Chondrocyte (in vitro differentiated cells): ENCODE measurements at places on chromosomes 7 and 10.
A peak's percentile ranks its signal among the peaks of the same experiment; 100 is the strongest.

DNA sequence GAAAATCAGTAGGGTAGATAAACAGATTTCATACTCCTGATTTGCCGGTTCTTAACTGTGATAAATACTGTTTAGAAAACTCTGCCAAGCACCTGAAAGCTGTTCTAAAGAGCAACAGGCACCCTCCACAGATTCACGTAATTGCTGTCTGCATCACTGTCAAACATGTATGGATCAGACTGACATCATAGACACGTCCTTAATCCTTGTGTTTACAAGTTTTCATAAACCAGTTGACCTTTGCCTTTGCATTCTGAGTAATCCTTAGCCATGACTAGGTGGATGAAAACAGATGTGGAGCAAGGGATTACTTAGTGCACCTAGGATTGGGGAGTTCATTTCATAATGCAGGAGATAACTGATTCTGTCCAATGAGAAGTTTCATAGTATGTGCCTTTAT, 41.6 kb downstream of the SLC39A12 start:
- no peak for DNase-seq

DNA sequence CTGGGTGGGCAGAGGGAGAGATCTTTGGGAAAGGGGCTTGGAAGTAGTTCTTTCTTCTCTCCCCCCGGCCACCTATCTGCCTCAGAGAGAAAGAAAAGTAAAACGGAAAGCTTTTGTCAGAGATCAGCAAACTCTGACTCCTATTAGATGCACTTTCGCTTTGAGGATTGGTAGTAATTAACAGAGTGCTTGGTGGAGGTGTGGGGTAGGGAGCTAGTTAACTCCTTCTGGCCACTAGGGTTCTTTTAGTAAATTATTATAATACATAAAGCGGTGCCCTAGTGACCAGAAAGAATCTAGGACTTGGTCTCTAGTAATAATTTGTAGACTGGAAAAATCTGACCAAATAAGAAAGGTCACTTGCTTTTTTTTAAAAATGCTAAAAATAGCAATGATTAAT, 54.6 kb downstream of the CPVL start:
- no peak for DNase-seq

- DNase-seq, result no peak
Measured at GRCh38 chr7:143953421-143953820, 1.2 kb upstream of the OR2F1 start.

DNA sequence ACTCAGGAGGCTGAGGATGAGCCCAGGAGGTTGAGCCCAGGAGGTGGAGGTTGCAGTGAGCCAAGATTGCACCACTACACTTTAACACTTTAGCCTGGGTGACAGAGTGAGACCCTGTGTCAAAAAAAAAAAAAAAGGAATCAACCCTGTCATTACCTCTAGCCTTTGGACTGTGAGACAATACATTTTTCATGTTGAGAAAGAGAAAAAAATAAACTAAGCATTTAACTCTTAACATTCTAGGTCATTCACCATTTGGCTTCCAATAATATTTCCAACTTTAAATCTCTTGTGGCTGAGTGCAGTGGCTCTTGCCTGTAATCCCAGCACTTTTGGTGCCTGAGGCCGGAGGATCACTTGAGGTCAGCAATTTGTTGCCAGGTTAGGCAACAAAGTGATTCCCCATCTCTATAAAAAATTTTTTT, 41.9 kb upstream of the TPST1 start:
- no peak for DNase-seq

GRCh38 chr7:157246052-157246451, 90.8 kb upstream of the DNAJB6 start:
- DNase-seq, result no peak

DNA sequence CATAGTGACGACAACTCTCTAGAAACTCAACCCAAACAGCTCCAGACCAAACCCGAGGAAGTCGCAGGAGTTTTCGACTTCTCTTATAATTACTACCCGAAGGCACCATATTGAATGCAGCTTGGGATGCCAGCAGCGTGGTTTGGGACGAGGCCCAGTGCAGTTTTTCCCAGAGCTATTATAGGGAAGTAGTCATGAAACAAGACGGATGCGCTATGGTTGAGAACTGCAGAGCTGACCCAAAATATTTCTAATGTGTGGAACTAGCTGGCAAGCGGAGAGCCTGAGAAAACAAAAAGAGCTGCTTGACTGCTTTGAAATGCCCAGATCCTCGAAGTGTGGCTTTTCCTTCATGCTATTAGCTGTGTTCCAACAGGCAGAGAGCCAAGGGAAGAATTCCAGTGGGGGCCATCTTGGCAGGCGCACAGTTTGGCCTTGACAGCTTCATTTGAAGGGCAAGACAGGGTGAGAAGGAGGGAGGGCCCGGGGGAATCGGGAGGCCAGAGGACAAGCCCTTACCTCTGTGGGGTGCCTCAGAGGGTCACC, 122.7 kb downstream of the CUL2 start:
- DNase-seq, result peak; percentile 77

DNA sequence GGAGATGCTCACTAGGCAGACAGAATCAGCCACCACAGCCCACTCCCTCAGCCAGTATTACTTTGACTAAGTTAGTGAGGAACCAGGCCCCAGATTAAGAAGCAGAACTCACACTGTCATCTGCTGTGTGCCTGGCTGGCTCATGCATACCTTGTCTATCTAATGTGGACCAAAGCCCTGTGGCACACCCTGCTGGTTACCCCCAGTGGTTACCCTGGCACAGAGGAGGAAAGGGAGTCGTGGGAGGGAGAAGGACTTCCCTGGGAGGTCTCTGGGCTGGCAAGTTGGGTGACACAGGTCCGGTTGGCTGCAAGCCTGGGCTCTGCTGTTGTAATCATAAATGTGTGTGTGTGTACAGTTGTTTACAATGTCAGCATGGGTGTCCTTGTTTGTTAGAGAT, 7.5 kb upstream of the SH2D4B start:
- peak; percentile 37 for DNase-seq

DNA sequence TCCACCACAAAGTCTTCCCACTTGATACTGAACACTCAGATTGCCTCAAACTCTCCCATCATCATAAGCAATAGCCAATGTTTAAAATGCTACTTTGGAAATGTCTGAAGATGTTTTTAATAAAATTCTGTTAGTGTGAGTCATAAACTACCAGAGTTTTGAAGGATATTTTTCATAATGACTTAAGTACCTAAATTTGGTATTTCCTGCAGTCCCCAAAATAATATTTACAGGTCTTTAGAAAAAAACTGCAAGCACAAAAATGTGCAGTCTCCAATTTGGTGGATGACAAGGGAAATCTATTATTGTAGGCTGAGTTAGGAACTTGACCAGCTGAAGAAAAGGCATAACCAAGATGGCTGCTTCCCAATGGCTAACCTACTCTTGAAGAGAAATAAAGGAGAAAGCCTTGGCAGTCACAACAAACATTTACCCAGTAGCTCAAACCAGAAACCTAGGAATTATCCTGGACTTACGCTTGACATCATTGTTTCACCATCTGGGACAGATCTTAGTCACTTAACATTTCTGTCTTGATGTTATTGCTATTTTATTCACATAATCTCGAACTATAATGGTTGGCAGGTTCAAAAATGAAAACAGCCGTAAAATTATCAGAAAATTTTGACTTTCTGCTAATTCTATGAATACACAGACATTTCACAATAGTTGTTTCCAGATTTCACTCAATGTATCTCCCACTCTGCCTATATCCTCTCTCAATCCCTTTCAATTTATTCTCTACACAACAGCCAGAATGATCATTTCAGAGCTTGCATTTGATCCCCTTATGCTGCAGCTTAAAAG, 111.2 kb upstream of the STEAP1B start:
- DNase-seq, result no peak

GRCh38 chr10:114547056-114547455, 111.0 kb downstream of the ABLIM1 start:
- no peak for DNase-seq

GRCh38 chr10:110228066-110228465, 20.7 kb downstream of the MXI1 start:
- no peak for DNase-seq

DNA sequence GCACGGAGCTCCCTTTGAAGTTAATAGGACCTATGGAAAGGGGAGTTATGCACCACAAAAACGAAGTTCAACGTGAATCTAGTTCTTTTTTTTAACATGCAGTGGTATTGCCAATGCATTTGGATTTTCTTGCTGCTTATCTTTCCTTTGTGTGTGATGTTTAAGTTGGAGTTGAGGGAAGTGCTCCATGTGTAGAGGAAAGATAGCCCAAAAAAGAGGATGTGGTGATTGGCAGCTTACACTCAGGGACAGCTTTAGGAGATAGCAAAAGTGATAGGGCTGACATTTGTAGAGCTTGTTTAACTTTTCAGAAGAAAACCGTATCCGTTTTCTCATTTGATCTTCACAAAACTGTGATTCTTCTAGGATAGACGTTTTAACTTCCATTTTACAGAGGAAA, 101.3 kb downstream of the MDFIC start:
- no peak for DNase-seq

GRCh38 chr10:18134921-18135320, 5.3 kb upstream of the CACNB2 start:
- DNase-seq, result no peak

GRCh38 chr7:102230593-102230992, 56.1 kb upstream of the SH2B2 start:
- DNase-seq, result no peak

- DNase-seq, result no peak
Measured at GRCh38 chr7:81845744-81846241, 75.9 kb upstream of the HGF start.

DNA sequence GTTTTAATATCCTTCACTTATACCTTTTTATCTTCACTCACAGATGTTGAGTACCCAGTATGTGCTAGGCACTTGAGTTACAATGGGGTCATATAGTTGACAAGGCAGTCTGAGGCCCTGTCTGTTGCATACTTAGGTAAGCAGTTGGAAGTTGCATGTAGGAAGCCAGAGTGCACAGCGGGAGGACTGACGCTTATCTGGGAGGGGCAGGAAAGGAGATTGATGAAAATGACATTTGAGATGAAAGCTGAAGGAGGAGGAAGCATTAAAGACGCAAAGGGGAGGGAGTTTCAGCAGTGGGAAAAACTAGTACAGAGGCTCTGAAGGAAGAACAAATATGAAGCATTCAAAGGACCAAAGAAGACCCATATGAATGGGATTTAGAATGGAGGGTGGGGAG, 266.2 kb downstream of the HTR7 start:
- DNase-seq, result no peak

- peak; percentile 58 for DNase-seq
Measured at GRCh38 chr7:4237296-4238235, 444.5 kb upstream of the FOXK1 start.

- no peak for DNase-seq
Measured at GRCh38 chr7:128115821-128116723, 84.8 kb upstream of the LRRC4 start.

- DNase-seq, result no peak
Measured at GRCh38 chr7:69683002-69683401, 84.7 kb downstream of the AUTS2 start.

- no peak for DNase-seq
Measured at GRCh38 chr7:30285536-30286284, 1.3 kb downstream of the ZNRF2 start.

DNA sequence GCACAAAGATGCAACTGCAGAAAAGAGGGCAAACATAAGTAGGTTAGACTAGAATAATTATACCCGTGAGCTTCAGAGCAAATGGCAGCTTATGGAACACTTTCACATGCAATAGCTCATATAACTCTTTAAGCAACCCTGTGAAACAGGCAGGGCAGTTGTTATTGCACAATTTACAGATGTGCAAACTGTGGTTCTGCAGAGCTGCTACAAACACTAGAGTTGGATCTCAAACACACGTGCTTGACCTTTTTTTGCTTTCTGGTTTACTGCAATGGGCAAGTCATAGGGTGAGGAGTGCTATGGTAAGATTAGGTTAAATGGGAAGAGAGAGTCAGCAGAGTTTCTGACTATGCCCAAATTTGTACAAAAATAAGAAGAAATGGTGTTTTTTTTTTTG, 610.8 kb downstream of the GATA3 start:
- no peak for DNase-seq

DNA sequence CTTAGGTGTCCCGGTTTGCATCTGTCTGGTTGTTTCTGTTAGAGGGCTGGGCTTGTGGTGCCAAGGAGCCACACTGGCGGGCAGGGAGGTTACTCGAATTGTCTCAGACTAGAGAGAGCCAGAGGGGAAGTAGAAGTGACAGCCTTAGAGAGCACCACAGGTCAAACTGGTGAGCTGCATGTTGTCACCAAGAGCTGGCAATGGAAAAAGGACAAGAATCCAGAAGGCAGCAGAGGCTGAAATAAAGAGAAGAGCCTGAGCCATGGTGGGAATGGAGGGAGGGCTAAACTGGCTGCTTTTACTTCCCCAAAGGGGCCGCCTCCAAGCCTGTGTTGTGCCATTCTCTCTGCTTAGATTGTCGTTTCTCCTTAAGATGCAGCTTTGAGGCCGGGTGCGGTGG, 31.1 kb upstream of the RHBDD2 start:
- no peak for DNase-seq

GRCh38 chr7:149669121-149669818, 104.1 kb downstream of the ZNF467 start:
- no peak for DNase-seq

DNA sequence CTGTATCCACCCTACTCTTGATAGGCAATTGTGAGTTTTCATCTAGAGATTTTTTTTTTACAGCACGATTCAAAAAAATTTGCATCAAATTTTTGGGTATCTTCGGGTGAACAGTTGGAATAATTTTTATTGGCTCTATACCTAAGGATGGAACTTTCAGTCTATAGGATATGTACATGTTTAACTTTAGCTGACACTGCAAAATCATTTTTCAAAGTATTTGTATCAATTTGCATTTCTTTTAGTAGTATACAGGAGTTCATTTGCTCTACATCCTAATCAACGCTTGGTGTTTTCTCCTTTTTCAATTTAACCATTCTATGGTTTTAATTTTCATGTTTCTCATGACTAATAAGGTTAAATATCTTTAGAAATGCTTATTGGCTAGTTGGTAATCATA, 11.7 kb downstream of the MGAM2 start:
- no peak for DNase-seq

- DNase-seq, result no peak
Measured at GRCh38 chr10:109956454-109957091, 33.3 kb upstream of the XPNPEP1 start.

DNA sequence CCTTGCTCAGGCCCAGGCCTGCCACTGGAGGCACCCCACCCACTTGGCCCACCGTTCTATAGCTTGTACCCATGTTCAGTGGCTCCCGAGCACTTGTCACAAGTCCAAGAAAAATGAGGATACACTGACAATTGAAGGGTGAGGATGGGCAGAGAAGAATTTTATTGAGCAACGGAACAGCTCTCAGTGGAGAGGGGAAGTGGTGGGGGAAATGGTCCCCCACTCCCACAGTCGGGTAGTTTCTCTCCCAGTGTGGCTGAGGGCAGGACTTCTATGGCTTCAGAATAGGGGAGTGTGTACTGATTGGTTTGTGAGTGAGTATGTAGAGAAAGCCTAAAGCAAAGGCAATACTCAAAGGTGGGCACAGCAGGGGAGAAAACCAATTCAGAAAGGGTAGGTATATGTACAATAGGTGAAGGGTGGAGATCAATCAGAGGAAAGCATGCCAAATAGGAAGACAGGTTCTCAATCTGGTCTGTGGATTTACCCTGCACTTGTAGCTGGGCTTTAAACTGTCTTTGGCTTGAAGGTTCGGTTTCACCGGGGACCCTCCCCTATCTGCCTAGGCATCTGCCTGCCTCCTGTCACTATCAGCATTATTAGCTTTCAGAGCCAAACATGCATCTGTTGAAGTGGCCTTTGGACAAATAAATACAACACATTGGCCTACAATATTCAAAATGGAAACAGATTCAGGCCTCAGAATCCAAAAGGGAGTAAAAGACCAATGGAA, 8.9 kb upstream of the TSPAN13 start:
- no peak for DNase-seq

GRCh38 chr10:3057946-3058345, 9.4 kb upstream of the PFKP start:
- no peak for DNase-seq

GRCh38 chr7:47186316-47186715, 395.6 kb downstream of the TNS3 start:
- DNase-seq, result no peak
